ENCODE measurements at places on chromosomes 5 and 9.

GRCh38 chr5:90297045-90297764 lies 112.4 kb downstream of the CETN3 start:
- no peak for DNase-seq

- DNase-seq = no peak
Observed at GRCh38 chr9:37908698-37909186, 4.8 kb upstream of the SLC25A51 start.

DNA sequence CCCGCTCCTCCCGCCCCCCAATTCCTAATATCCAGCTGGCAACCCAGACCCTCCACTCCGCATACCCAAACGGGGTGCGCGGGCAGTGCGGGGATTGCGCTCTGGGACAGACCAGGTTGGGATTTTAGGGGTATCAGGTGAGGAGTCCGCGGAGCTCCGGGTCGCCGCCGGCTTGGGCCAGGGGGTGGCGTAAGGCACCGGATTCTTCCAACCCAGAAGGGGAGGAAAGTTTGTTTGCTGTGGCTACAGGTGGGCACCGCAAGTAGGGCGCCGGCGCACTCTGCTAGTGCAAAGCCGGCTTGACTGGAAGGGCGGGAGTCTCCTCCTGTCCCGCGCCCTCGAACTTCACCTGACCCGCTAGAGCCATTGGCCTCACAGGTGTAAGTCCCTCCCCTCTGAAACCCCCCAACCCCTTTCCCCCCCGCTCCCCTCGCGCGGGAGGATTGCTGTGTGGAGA lies 709 bp downstream of the IQGAP2 start:
- DNase-seq = peak; percentile 60

GRCh38 chr5:28305891-28306290 lies 1267.5 kb upstream of the CDH9 start:
- no peak for DNase-seq

DNA sequence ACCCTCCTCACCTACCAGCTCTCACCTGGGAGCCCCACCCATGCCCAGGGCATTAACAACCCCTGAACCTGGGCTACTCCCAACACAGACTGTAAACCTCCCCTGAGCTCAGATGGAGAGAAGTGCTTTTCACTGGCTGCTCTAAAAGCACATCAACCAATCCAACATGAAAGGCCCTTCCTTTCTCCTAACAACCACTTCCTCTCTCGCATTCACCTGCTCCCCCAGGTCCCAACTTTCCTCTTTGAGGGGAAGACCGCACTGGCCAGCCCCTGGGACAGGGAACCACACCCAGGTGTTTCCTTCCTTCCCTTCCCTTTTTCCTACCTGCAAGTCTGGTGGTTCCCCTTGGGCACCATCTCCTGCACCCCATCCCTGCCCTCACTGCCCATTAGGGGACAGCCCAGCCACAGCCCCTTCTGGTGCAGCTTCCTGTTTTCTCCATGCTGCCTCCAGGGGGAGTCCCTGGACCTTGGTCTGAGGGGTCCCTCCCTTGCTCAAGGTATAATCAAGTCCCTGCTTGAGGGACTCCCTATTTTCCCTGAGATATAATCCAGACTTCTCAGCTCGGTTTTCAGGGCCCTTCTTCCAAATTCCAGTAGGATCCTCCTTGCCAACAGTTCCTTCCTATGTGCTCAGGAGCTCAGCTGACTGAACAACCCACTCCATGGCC lies 30.5 kb upstream of the DAB2IP start:
- DNase-seq = no peak

DNA sequence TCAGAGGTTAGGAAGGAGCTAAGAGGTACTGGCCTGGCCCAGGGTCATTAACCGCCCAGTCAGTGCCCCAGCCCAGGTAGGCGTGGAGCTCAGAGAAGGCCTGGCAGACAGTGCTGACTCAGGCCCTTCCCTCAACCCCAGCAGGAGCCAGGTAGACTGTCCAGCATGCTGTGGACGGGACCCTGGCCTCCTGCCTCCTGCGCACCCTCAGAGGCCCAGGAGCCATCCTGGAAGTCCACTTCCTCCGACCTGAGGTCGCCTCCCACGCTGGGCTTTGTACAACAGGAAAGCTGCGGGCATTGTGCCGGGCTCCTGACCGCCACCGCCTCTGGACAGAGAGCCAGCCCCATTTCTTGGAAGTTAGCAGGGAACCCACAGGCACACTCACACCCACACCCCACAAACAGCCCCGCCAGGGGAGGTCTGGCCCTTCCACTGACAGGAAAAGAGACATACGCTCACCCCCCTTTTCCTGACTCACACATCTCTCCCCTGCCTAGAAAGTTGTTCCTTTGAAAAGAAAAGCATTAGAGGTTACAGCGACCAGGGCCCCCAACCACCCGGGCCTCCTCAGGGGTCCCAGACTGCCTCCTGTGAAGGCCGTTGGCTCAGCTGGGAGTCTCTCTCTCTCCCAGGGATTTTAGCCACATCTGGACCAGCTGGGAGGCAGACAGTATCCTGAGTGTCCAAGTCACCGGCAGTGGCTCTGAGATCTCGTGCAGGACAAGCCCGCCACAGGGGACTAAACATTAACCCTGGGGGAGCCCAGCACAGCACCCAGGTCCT lies 7.7 kb downstream of the RALGDS start:
- DNase-seq = no peak

GRCh38 chr5:77316871-77317661 lies 106.6 kb downstream of the PDE8B start:
- no peak for DNase-seq

DNA sequence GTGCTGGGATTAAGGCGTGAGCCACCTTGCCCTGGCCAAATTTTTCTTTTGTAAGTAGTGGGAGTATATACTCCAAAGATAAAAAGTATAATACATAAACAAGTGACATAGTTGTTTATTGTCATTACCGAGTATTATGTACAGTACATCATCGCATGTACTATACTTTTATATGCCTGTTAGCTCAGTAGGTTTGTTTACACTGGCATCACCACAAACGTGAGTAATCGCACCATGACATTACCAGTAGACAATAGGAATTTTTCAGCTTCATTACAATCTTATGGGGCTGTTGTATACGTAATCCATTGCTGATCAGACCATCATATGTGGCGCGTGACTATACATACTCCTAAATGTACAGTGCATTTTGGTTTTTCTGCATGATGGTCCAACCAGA lies 9.8 kb downstream of the SECISBP2 start:
- DNase-seq = no peak

DNA sequence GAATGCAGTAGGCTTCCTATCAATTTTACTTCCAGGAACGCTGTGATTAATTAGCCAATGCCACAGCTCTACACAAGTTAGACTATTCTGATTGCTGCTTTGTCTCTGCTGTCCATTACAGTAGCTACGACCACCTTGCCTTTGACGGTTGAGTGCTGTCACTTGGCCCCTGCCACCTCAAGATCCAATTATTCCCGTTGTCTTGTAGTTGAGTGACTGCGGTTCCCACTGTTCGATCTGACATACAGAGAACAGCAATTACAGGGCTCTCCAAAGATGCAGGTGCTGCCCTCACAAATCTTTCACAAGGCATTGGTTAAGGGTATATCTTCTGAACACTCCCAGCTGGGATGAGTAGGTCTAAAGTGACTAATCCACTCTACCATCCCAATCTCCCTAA lies 393.4 kb upstream of the KIF2A start:
- no peak for DNase-seq

DNA sequence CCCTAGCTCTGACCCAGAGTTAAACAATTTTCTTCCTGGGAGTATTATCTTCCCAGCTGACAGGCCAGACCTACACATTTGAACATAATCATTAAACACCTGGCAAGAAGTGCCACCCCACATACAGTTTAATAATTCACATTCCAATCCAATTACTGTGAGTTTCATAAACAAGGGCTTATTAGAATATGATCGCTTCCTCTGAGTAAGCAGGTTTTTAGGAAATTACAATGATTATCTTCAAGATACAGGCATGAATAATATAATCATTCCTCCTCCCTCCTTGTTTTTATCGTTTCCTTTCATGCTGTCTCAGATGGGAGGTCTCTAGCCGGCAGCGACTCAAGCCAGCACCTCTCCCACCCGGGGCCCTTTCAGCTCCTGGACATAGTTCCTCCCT lies 15.8 kb upstream of the KIF4B start:
- no peak for DNase-seq

DNA sequence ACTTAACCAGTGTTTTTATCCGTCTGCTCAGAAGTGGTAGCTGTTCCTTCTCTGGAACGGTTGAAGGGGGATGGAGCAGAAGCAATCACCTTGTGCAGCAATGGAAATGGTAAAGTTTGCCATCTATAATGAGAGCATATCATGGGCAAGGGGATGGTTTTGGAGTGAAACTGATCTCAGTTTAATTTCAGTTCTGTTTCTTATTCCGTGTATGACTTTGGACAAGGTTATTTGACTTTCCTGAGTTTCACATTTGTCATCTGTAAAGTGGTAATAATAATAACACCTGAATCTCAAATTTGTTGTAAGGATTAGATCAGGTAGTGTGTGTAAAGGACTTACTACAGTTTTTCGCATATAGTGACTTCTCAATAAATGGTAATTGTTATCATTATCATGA lies 106.1 kb downstream of the PCSK1 start:
- no peak for DNase-seq

DNA sequence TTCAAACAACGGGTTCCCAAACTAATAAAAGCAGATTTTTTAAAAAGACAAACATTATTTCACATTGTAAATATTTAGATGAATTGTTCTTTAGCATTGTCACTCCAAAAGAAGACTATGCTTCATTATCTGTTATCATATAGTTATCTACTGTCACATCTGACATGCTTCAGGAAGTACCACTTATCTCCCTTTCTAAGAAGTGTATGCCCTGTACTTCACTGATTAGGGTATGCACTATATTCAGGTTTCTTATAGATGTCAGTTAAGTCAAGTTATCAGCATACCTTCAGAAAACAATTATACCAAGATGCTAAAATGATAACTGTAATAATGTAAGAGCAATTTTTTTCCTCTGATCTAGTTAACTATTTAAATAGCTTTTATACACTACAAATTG lies 40.4 kb downstream of the LMBRD2 start:
- no peak for DNase-seq

GRCh38 chr5:31476738-31477141 lies 55.2 kb downstream of the DROSHA start:
- DNase-seq = no peak

DNA sequence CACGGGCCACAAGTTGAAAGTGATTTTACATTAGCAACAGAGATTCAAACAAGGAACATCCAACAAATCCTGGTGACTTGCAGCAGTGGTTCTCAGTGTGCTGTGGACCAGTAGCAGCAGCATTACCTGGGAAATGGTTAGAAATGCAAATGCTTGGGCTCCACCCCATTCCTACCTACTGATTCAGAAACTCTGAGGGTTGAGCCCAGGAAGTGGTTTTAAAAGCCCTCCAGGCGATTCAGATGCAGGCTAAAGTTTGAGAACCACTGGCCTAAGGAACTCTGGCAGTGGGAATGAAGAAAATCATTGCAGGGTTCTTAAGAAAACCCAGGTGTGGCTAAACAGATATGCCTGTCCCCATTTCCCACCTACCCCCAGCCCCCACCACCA lies 398.8 kb downstream of the ENC1 start:
- DNase-seq = no peak

DNA sequence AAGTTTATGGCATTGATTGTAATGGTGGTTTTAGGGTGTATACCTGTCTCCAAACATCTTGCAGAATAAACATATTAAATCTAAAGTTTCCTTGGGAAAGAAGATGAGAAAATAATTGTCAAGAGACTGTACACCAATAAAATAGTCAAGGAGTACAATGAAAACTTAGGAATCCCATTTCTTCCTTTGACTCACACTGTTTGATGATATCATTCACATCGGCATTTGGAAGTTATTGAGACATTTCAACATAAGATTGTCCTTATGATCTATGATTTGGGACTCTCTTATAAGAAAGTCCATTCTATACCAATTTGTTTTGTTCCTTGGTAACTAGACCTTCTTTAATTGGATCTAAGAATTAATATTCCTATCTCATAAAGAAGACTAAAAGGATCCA lies 482.7 kb downstream of the RAB3C start:
- no peak for DNase-seq

GRCh38 chr9:27539479-27540441 lies 10.1 kb upstream of the MOB3B start:
- DNase-seq = no peak

DNA sequence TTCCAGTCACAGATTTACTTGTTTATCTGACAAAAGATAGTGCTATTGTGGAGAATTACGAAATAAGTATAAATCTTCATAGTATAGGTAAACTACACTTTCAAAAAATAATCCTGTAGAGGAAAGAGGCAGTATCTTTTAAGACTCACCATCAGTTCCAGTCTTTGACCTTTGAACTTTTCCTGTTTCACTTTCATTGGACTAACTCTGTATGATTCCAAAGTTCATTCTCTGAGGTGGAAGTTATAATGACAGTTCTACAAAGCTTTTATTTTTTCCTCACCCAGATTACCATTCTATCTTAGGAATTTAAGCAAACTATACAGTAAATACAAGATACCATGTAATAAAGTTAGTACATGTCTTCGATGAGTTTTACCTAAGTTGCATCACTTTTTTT lies 901.3 kb upstream of the SEMA6A start:
- no peak for DNase-seq

GRCh38 chr9:129323999-129324553 lies 146.0 kb upstream of the IER5L start:
- no peak for DNase-seq

DNA sequence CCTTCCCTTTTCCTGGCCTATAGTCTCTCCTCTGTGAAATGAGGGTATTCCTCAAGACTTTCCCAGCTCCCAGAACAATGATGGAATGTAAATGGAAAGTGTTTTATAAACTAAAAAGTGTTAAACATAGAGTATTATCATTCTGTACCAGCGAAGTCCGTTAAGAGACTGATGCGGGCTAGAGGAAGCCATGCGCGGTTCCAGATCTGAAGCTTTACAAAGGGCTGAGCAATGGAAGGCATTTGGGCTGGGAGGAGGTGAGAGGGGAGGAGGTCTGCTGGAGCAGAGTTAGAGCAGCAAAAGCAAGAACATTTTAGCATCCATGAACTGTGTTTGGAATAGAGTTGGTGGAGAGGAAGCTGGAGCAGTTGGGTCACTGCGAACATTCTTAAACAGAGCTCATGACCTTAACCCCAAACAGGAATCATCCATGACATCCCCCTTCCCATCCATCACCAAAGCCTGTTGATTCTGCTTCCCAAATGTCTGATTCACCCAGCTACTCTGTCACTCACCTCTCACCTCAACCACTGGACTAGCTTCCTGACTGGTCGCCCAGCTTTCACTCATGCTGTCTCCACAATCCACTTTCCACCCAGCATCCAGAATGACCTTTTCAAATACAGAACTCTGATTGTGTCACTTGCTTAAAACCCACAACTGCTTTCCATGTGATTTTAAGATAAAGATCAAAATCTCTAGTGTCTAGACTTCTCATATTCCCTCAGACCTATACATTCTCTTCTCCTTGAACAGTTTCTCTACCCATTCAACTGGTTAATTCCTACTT lies 37.1 kb downstream of the CDK5RAP2 start:
- no peak for DNase-seq

GRCh38 chr5:60929024-60929423 lies 15.8 kb downstream of the ERCC8 start:
- no peak for DNase-seq

DNA sequence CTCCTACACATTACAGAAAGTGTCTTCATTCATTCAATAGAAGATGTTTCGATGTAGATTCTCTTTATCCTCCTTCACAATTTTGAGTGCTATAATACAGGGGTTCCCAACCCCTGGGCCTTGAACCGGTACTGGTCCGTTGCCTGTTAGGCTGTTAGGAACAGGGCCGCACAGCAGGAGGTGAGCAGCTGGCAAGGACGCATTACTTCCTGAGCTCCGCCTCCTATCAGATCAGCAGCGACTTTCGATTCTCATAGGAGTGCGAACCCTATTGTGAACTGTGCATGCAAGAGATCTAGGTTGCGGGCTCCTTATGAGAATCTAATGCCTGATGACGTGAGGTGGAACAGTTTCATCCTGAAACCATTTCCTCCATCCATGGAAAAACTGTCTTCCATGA lies 153.0 kb upstream of the SMC2 start:
- DNase-seq = no peak

All from activated T-helper 1 cell treated with anti-CD3 and anti-CD28 coated beads, Interleukin-12 subunit alpha, Interleukin-12 subunit beta, Interleukin-2, Interleukin-4 antibody, amounts not matched to agents 30 ng/mL and 10 ng/mL and 1 ng/mL, durations not matched to agents 14 hours and 24 hours and 36 hours (primary cell).